IMR-90 (cell line): ENCODE measurements at places on chromosomes 11 and 22. TPM values are rescaled to one million over a fixed set of nuclear protein-coding genes. Genes with fewer than 3 reads are reported as not detected.

The A4GALT gene
- 1.6 and 1.9 TPM in 2 replicates for total RNA-seq

The STK33 gene
- total RNA-seq, result 2.3 and 2.5 TPM in 2 replicates

The MMP1 gene
- 245 and 246 TPM in 2 replicates for total RNA-seq

The DNAJB7 gene
- total RNA-seq, result not detected in 2 replicates

The DTX4 gene
- 2.5 and 2.7 TPM in 2 replicates for total RNA-seq

The ZNF280B gene
- 1.4 and 1.9 TPM in 2 replicates for total RNA-seq

The NXPE1 gene
- total RNA-seq, result not detected in 2 replicates

The BRSK2 gene
- under 0.01 and 0.18 TPM in 2 replicates for total RNA-seq

The SESN3 gene
- 7.7 and 10.0 TPM in 2 replicates for total RNA-seq

The BATF2 gene
- total RNA-seq, result 0.36 and 0.56 TPM in 2 replicates
